Activated CD4-positive, alpha-beta T cell treated with anti-CD3 and anti-CD28 coated beads, Interleukin-2, amount 10 ng/mL, durations not matched to agents 7 days and 5 days (primary cell): ENCODE measurements at places on chromosomes 2 and 18. TPM values are rescaled to one million over a fixed set of nuclear protein-coding genes. Genes with fewer than 3 reads are reported as not detected.
A peak's percentile ranks its signal among the peaks of the same experiment; 100 is the strongest.

DNA sequence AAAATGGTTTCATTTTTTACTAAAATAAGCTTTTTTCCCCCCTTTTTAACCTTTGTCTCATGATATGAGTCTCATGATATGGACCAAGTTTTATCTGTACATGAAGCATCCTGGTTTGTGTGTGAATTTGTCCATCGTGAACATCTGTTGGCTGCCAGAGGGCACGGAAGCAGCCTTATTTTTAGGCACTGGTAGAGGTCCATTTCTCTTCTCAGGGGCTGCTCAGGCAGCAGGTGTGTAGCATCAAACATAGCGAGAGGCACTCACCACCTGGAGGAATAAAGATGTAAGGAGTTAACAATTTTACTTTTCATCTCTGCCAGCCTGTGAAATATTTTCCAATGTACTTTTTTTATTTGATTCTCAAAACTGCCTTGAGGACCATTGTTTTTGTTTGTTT is 134.5 kb downstream of the RHBDD1 start:
- H3K4me1 ChIP-seq, result peaks cover 42% of the 10 kb centered on the region
- peaks cover 2% of the 10 kb centered on the region for H3K36me3 ChIP-seq
- no peaks in the 10 kb centered on the region for H3K27me3 ChIP-seq
- no peak for DNase-seq
- H3K27ac ChIP-seq, result peak overlapping the region; percentile 92
- peak overlapping the region; percentile 62 for H3K4me3 ChIP-seq

DNA sequence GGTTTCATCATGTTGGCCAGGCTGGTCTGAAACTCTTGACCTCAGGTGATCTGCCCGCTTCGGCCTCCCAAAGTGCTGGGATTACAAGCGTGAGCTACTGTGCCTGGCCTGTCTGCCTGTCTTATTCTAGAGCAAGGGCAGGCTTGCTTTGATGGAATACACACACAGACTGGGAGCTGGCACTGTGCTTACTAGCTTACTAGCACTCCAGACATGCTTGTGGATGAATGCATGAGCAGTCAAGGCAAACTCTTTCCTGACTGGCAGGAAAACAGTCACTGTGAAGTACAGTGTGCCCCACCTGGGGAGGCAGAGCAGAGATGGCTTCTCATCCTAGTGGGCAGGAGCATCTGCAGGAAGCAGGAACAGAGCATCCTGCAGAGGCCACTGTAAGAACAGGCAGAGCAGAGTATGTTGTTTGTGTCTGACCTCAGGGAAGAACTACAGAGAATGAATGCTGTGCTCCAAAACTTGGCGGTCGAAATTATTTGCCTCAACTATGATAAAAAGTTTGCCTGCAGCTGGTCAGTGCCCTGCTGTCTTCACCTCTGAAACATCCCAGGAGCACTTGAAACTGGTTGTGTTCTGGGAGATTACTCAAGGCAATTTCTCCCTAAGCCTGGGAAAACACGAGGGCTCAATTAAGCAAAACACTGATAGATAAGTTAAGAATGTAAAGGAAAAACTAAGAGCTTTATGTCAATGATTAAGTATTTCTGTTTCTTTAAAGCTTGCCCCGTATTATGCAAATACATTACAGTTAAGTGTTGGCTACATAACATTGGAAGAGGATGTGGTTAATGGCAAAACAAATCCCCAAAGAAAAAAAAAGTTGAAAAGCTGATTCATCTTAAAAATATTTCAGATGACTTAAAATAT is 102.4 kb downstream of the VAPA start:
- H3K36me3 ChIP-seq, result no peaks in the 10 kb centered on the region
- DNase-seq, result no peak
- H3K4me1 ChIP-seq, result peaks cover 6% of the 10 kb centered on the region
- no peak overlapping the region for H3K4me3 ChIP-seq

- H3K4me3 ChIP-seq, result no peak overlapping the region
- no peak overlapping the region for H3K27ac ChIP-seq
- H3K4me1 ChIP-seq, result peaks cover 36% of the 10 kb centered on the region
- H3K27me3 ChIP-seq, result peaks cover 85% of the 10 kb centered on the region
Observed at GRCh38 chr18:59268721-59269562, 4.3 kb downstream of the RAX start.

Gene MLPH
- total RNA-seq, result not detected

Gene DES
- total RNA-seq, result not detected

Gene GNLY
- total RNA-seq, result 72.9 TPM
